ENCODE measurements at places on chromosomes 16 and 17. TPM values are rescaled to one million over a fixed set of nuclear protein-coding genes. Genes with fewer than 3 reads are reported as not detected.

The CCDC78 gene
- polyA plus RNA-seq, result 7.7 TPM

The EPN3 gene
- polyA plus RNA-seq, result 10.5 TPM

The OR1F1 gene
- polyA plus RNA-seq, result not detected

GRCh38 chr17:50076221-50076590 lies 18.9 kb upstream of the PDK2 start:
- no peaks in the 10 kb centered on the region for H3K27me3 ChIP-seq
- no peak overlapping the region for H3K4me3 ChIP-seq
- no peak overlapping the region for H3K27ac ChIP-seq
- peaks cover 81% of the 10 kb centered on the region for H3K36me3 ChIP-seq

- no peaks in the 10 kb centered on the region for H3K27me3 ChIP-seq
- H3K4me1 ChIP-seq, result no peaks in the 10 kb centered on the region
- H3K4me3 ChIP-seq, result no peak overlapping the region
- DNase-seq, result no peak
Observed at GRCh38 chr17:5560361-5560988, 23.8 kb downstream of the NLRP1 start.

The ANKRD11 gene
- polyA plus RNA-seq, result 125 TPM

The TPPP3 gene
- polyA plus RNA-seq, result 16.6 TPM

- peaks cover 32% of the 10 kb centered on the region for H3K36me3 ChIP-seq
- H3K27me3 ChIP-seq, result no peaks in the 10 kb centered on the region
- peak overlapping the region; percentile 40 for H3K27ac ChIP-seq
- no peak overlapping the region for H3K4me3 ChIP-seq
- H3K4me1 ChIP-seq, result no peaks in the 10 kb centered on the region
Observed at GRCh38 chr16:31063843-31064611, 10.0 kb downstream of the ZNF668 start.

GRCh38 chr16:77064037-77064436 lies 127.0 kb upstream of the MON1B start:
- no peak for DNase-seq
- no peaks in the 10 kb centered on the region for H3K4me1 ChIP-seq
- no peaks in the 10 kb centered on the region for H3K27me3 ChIP-seq
- H3K36me3 ChIP-seq, result no peaks in the 10 kb centered on the region
- H3K27ac ChIP-seq, result no peak overlapping the region
- H3K4me3 ChIP-seq, result no peak overlapping the region

DNA sequence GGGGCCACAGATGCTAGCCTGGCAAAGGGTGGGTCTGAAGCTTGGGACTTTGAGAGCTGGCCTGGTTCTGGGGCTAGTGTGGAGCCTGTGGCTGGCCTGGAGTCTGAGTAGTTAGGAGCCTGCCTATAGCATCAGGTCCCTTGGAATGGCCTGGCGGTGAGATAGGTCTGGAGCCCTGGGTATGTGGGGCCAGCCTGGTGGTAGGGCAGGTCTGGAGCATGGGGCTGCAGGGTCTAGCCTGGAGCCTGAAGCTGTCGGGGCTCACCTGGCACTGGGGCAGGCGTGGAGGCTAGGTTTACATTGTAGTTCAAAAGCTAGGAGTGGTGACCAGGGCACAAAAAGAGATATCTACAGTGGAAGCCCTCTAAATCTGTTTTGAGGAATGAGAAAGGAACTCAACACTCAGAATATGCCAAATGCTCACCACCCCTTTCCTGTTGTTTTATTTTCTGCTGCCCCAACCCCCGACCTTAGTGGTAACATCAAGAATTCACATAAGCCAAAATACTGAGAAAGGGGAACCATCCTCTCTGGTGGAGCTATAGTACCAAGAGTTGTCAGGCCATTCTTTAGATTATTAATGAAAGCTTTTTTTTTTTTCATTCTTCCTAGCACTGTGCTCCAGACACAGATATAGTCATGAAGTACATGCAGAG lies 100.3 kb downstream of the TANC2 start:
- DNase-seq, result no peak
- H3K36me3 ChIP-seq, result no peaks in the 10 kb centered on the region
- no peaks in the 10 kb centered on the region for H3K4me1 ChIP-seq
- H3K27me3 ChIP-seq, result no peaks in the 10 kb centered on the region
- H3K27ac ChIP-seq, result no peak overlapping the region

DNA sequence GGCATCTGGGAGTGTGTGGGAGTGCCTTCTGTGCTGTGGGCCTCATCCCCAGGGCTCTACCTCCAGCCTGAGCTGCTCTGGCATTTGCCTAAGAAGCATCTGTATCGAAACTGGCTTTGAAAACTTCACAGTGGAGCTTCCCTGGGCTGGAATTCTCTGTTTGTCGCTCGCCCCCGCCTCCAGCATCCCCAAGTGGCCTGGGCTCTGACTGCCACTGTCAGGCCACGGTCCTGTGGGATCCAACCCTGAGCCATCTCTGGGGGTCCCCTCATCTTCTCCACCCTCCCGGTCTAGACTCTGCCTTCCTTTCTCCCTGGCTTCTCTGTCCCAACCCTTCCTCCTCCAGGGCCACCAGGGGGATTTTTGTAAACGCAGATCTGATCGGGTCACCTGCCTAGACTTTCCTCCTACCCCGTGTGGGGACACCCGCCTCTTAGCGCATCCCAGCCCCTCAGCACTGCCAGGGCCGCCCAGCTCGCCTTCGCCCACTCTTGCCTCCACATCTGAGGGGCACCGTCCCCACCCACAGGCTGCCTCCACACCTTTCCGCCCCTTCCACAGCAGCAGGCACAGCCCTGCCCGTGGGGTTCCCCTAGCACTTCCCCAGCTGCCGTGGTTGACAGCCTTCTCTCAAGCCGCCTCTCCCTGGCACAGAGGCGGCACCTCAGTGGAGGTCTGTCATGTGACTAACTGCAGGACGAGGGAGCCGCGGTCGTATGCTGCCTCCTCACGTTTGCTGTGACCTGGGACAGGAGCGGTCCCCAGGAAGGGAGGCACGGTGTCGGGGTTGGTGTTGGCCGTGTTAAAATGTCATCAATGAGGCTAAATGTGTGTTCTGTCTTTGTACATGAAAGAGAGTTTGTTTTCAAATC lies 12.0 kb downstream of the TBC1D24 start:
- H3K4me3 ChIP-seq, result no peak overlapping the region
- peak overlapping the region; percentile 56 for H3K27ac ChIP-seq
- H3K4me1 ChIP-seq, result no peaks in the 10 kb centered on the region

The VAT1L gene
- polyA plus RNA-seq, result 73.9 TPM

GRCh38 chr17:37047631-37048104 lies 98.9 kb downstream of the AATF start:
- no peaks in the 10 kb centered on the region for H3K36me3 ChIP-seq
- peak; percentile 88 for DNase-seq
- H3K4me1 ChIP-seq, result peaks cover 9% of the 10 kb centered on the region
- no peak overlapping the region for H3K27ac ChIP-seq
- H3K4me3 ChIP-seq, result no peak overlapping the region

- H3K4me3 ChIP-seq, result no peak overlapping the region
- no peaks in the 10 kb centered on the region for H3K4me1 ChIP-seq
- no peaks in the 10 kb centered on the region for H3K36me3 ChIP-seq
- no peak for DNase-seq
- H3K27me3 ChIP-seq, result no peaks in the 10 kb centered on the region
- no peak overlapping the region for H3K27ac ChIP-seq
Observed at GRCh38 chr16:77111056-77111565, 79.9 kb upstream of the MON1B start.

- no peaks in the 10 kb centered on the region for H3K4me1 ChIP-seq
- DNase-seq, result no peak
- no peak overlapping the region for H3K4me3 ChIP-seq
- peaks cover 11% of the 10 kb centered on the region for H3K36me3 ChIP-seq
Observed at GRCh38 chr17:69250641-69251040, 22.0 kb upstream of the ABCA10 start.
